HCEC 1CT (cell line): ENCODE measurements at places on chromosomes 6 and 20.

DNA sequence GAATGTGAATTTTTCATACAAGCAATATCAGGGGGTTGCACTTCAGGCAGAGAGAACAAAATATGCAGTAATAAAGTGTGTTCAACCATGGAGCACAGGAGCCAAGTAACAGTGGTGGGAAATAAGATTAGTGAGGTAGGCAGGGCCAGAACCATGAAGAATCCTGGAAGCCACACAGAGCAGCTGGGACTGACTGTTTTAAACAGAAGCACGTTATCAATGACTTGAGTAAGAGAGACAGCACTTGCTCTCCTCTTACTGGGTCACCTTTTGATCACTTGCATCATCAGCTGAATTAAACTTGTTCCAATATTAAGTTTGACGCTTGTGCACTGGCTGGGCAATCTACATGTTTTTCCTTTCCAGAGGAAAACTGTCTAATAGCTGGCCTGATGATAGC lies 238.5 kb downstream of the TBX18 start:
- no peak for DNase-seq

DNA sequence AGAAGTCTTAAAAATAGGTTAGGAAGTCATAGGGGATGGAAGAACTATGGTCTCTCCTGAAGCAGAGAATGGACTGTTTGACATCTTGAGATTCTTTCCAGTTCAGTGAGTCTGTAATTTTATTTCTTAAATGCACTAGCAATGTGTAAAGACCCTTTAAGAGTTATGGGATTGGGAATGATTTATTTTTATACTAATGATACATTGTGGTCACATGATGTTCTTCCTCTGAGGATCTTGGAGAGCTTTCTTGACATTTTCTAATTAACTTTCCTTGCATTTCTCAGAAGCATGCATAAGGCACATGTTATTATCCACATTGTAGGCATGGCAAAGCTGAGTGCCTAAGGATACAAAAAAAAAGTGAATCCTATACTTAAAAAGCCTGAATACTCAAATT lies 507.6 kb upstream of the NRSN1 start:
- DNase-seq: no peak

DNA sequence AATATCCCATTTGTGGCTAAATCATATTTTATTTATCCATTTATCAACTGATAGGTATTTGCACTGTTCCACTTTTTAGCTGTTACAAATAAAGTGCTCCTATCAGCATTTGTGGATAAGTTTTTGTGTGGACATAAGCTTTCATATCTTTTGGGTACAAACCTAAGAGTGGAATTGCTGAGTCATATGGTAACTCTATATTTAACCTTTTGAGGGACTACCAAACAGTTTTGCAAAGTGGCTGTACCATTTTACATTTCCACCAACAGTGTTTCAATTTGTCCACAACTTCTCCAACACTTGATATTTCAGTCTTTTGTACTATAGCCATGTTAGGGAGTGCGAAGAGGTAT lies 23.6 kb upstream of the ECHDC1 start:
- peak; percentile 10 for DNase-seq

- DNase-seq: no peak
Observed at GRCh38 chr20:12893019-12893418, 115.8 kb upstream of the SPTLC3 start.

DNA sequence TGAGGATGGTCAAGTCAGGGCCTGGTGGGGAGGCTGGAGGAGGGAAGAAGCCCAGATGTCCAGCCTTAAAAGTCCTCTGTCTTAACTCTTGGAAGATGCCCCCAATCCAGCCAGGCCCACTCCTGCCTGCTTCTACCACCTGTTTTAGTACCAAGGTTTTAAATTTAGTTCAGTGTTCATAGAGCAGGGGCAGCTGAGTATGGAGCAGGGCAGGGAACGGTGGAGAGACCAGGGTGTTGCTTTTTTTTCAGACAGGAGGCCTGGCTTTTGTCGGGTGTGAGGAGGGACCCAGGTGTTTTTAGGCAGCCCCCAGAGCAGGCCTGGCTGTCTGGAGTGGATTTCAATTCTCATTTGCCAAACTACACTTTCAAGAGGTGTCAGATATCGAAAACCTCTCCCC lies 278.8 kb downstream of the CDC5L start:
- no peak for DNase-seq

DNA sequence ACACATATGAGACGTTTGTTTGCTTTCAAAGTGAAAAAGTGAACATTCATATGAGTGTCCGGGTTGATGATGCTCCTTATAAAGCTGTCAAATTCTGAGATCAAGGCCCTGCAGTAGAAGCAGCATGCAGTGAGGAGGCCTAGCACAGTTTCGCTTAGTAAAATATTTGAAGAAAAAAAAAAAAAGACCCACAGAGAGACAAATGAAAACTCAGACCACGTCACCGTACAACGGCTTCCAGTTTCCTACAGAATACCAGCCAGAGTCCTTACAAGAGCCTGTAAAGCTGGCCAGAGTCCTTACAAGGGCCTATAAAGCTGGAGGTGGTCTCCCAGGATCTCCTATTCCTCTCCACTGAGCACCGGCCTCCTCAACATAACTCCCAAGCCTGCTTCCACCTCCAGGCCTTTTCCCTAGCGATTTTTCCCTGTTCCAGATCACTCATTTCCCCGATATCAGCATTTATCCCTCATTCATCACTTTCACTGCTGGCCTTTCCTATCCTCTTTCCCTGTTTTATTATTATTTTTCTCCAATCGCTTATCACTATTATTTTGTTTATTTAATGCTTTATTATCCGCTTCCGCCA lies 1.5 kb upstream of the HMGN4 start:
- DNase-seq: peak; percentile 48

- DNase-seq: no peak
Observed at GRCh38 chr6:26441977-26442376, 1.7 kb downstream of the BTN3A3 start.

GRCh38 chr20:39019805-39020325 lies 57.7 kb downstream of the DHX35 start:
- no peak for DNase-seq
